ENCODE measurements at places on chromosomes 16 and 17. TPM values are rescaled to one million over a fixed set of nuclear protein-coding genes. Genes with fewer than 3 reads are reported as not detected.
A peak's percentile ranks its signal among the peaks of the same experiment; 100 is the strongest.

GRCh38 chr16:262121-262745, 13.5 kb downstream of the RGS11 start:
- peaks cover 11% of the 10 kb centered on the region for H3K36me3 ChIP-seq
- H3K4me3 ChIP-seq = no peak overlapping the region
- H3K4me1 ChIP-seq = no peaks in the 10 kb centered on the region
- DNase-seq = no peak

GRCh38 chr17:40112191-40112711, 9.5 kb upstream of the MSL1 start:
- H3K36me3 ChIP-seq = no peaks in the 10 kb centered on the region
- peaks cover 20% of the 10 kb centered on the region for H3K4me1 ChIP-seq
- no peak for DNase-seq
- H3K27me3 ChIP-seq = peaks cover 2% of the 10 kb centered on the region
- peak overlapping the region; percentile 53 for H3K4me3 ChIP-seq

- H3K36me3 ChIP-seq = peaks cover 36% of the 10 kb centered on the region
- no peak for DNase-seq
- H3K4me3 ChIP-seq = no peak overlapping the region
- no peak overlapping the region for H3K27ac ChIP-seq
Measured at GRCh38 chr17:7415784-7416183, 4.3 kb upstream of the SPEM1 start.

GRCh38 chr17:42908872-42909700, 8.5 kb downstream of the G6PC1 start:
- DNase-seq = no peak
- H3K36me3 ChIP-seq = no peaks in the 10 kb centered on the region
- no peak overlapping the region for H3K4me3 ChIP-seq

DNA sequence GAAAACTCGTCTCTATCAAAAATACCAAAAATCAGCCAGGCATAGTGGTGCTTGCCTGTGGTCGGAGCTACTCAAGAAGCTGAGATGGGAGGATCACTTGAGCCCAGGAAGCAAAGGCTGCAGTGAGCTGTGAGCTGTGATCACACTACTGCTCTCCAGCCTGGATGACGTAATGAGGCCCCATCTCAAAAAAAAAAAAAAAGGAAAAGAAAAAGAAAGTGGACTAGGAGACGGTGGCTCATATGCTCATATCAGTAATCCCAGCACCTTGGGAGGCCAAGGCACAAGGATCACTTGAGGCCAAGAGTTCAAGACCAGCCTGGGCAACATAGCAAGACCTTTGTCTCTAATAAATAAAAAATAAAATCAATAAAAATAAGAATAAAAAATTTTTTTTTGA, 8.8 kb upstream of the SUMO2 start:
- H3K4me3 ChIP-seq = no peak overlapping the region
- no peaks in the 10 kb centered on the region for H3K4me1 ChIP-seq

- no peak overlapping the region for H3K4me3 ChIP-seq
- no peak overlapping the region for H3K27ac ChIP-seq
- no peaks in the 10 kb centered on the region for H3K36me3 ChIP-seq
- no peaks in the 10 kb centered on the region for H3K27me3 ChIP-seq
- DNase-seq = no peak
Measured at GRCh38 chr17:40791787-40792436, 7.8 kb downstream of the KRT28 start.

GRCh38 chr16:85180827-85181738, 68.8 kb upstream of the CIBAR2 start:
- no peak for DNase-seq
- no peaks in the 10 kb centered on the region for H3K4me1 ChIP-seq
- no peaks in the 10 kb centered on the region for H3K27me3 ChIP-seq
- H3K4me3 ChIP-seq = no peak overlapping the region
- no peak overlapping the region for H3K27ac ChIP-seq
- peaks cover 30% of the 10 kb centered on the region for H3K36me3 ChIP-seq

GRCh38 chr17:10050597-10051101, 145.6 kb upstream of the RCVRN start:
- H3K27me3 ChIP-seq = no peaks in the 10 kb centered on the region
- H3K4me1 ChIP-seq = peaks cover 3% of the 10 kb centered on the region

GRCh38 chr16:15906439-15906838, 18.0 kb upstream of the CEP20 start:
- H3K4me1 ChIP-seq = no peaks in the 10 kb centered on the region
- H3K4me3 ChIP-seq = no peak overlapping the region
- no peaks in the 10 kb centered on the region for H3K36me3 ChIP-seq

DNA sequence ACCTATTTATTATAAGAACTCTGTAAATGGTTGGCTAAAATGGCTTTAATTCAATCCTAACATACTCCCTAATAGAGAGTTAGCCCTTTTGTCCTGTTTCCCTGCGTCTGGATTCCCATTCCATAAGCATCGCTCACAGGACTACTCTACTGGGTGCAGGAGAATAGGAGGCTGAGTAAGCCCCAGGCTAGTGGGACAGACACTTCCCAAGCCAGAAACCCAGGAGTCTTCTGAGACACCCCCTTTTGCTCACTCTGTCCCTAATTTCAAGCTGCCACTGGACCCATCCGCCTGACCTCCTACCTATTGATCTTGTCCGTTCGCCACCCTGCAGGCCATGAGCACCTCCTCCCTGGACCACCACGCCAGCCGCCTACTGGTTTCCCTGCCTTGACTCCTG, 16.7 kb upstream of the TOB1 start:
- DNase-seq = no peak
- H3K4me3 ChIP-seq = no peak overlapping the region
- no peaks in the 10 kb centered on the region for H3K4me1 ChIP-seq
- H3K27me3 ChIP-seq = no peaks in the 10 kb centered on the region
- no peaks in the 10 kb centered on the region for H3K36me3 ChIP-seq
- H3K27ac ChIP-seq = no peak overlapping the region

DNA sequence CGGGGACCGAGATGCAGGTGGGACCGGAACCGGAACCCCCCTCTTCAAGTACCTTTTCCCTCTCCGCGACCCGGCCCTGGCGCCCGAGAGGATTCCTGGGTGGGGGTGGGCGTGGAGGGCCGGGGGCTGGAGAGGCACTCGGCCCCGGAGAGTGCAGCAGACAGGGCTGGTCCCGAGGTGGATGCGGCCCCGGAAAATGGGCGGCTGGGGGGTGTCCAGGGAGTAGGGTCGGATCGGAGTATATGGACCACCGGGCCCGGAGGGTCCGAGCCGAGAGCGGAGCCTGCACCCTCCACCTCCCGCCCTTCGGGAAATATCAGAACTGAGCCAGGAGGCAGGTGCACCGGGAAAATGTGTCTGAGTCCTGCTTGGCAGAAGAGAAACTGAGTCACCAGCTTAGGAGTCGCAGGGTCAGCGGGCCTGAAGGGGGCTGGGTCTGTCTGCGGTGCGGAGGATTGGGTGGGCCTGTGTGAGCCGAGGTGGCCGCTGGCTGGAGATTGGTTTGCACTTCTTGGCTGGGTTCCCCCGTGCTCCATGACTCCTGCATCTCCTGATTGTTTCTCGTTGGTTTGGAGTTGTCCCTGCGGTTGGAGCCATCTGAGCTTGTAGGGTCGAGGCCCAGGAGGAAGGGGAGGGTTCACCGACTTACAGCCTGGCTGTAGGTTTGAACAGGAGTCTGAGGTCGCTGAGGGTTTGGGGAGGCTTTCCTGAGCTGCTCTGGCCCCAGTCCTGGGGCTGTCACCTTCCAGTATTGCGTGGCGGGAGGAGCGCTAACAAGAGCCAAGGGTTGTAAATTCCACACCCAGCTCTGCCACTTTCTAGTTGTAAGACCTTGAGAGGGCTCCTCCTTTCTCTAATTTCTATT, 518 bp downstream of the SH2B1 start:
- peaks cover 24% of the 10 kb centered on the region for H3K36me3 ChIP-seq
- H3K4me3 ChIP-seq = peak overlapping the region; percentile 96
- no peak overlapping the region for H3K27ac ChIP-seq
- no peaks in the 10 kb centered on the region for H3K27me3 ChIP-seq

- no peak for DNase-seq
- H3K36me3 ChIP-seq = no peaks in the 10 kb centered on the region
- H3K27ac ChIP-seq = no peak overlapping the region
- no peak overlapping the region for H3K4me3 ChIP-seq
- no peaks in the 10 kb centered on the region for H3K27me3 ChIP-seq
Measured at GRCh38 chr17:80460429-80460834, 16.0 kb downstream of the NPTX1 start.

- H3K4me3 ChIP-seq = no peak overlapping the region
- no peak overlapping the region for H3K27ac ChIP-seq
- no peaks in the 10 kb centered on the region for H3K4me1 ChIP-seq
- no peaks in the 10 kb centered on the region for H3K36me3 ChIP-seq
Measured at GRCh38 chr16:86127366-86127765, 228.4 kb downstream of the IRF8 start.

Gene MRC2
- total RNA-seq = 18.7 TPM

Gene ALOXE3
- 0.42 TPM for total RNA-seq

Gene GFAP
- 1.1 TPM for total RNA-seq

Gene GP1BA
- total RNA-seq = not detected

Gene KDM6B
- total RNA-seq = 28.9 TPM

Gene LRRC75A
- 9.4 TPM for total RNA-seq

Gene CD300LB
- not detected for total RNA-seq

Gene SLC38A8
- total RNA-seq = not detected

Gene BCAR1
- total RNA-seq = 97.1 TPM
